ENCODE measurements at places on chromosomes 1 and 21. TPM values are rescaled to one million over a fixed set of nuclear protein-coding genes. Genes with fewer than 3 reads are reported as not detected.

Gene TNFRSF8
- 0.09 TPM for total RNA-seq

Gene ZNHIT6
- 5.2 TPM for total RNA-seq

Gene DNAI4
- 5.2 TPM for total RNA-seq

Gene CELA2A
- total RNA-seq, result 1,553 TPM

Gene SPRR3
- total RNA-seq, result not detected

Gene SPAG17
- total RNA-seq, result 0.61 TPM

Gene OR6N1
- not detected for total RNA-seq

Gene C1orf116
- 26.9 TPM for total RNA-seq

Gene FAM177B
- 0.66 TPM for total RNA-seq

Gene DMBX1
- total RNA-seq, result not detected

Gene LAX1
- 0.22 TPM for total RNA-seq

Gene CYP4X1
- total RNA-seq, result 3.0 TPM

Gene PBX1
- total RNA-seq, result 105 TPM

Gene OR2T27
- not detected for total RNA-seq

Gene SPRTN
- total RNA-seq, result 2.7 TPM

Gene TRIM46
- 0.35 TPM for total RNA-seq

Gene RUNX3
- 0.32 TPM for total RNA-seq

Gene SYT14
- total RNA-seq, result 0.72 TPM

Gene GSTM2
- 47.5 TPM for total RNA-seq

Gene KCNK1
- total RNA-seq, result 3.2 TPM

Gene UBE2G2
- 34.3 TPM for total RNA-seq

Gene RGS21
- total RNA-seq, result not detected

Gene RBP7
- total RNA-seq, result 0.98 TPM

Measured in pancreas (tissue), 10 donors.